ENCODE measurements at places on chromosomes 4 and X.

DNA sequence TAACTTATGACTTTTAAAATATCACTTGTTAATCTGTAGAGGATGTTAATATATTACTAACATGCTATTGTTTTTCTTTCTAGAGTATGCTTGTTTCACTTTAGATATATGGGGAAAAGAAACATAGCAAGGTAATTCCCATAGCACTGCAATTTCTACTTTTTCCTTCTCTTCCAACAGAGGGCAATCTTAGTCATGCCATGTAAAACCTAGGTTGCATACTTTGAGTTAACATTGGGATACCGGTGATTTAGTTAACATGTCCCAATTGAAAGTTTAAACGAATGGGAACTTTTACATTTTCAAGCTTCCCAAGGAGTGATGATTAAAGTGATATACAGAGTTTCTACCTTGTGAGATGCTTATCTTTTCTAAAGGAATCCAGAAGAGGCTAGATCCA lies 89.4 kb upstream of the IL13RA1 start:
- DNase-seq: no peak

DNA sequence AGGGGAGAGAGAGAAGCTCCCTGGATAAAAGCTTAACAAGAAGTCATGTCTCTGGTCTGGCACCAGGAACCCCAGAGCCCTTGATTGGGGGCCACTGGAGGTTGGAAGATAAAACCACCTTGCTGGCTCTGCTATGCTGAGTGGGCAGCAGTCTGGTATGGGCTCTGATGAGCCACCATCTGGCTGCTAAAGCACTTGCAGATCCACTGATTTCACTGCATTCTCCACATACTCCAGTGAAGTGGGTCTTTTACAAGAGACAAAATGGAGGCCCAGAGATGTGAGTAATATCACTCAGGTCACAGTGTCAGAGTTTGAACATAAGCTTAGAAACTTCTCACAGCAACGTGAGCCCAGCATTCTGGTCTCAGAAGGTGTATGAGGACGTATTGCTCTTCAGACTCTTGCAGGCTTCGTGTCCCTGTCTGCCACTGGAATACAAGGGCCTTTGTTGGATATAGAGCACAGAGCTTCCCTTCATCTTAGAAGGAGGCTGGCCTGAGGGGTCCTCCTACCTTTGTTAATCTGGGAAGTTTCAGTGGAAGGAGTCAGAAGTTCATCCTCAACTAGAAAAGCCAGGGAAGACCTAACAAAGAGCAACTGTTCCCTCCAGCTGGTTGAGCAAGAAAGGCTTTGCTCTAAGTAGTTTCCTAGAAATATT lies 11.8 kb downstream of the CLDN2 start:
- DNase-seq: no peak

DNA sequence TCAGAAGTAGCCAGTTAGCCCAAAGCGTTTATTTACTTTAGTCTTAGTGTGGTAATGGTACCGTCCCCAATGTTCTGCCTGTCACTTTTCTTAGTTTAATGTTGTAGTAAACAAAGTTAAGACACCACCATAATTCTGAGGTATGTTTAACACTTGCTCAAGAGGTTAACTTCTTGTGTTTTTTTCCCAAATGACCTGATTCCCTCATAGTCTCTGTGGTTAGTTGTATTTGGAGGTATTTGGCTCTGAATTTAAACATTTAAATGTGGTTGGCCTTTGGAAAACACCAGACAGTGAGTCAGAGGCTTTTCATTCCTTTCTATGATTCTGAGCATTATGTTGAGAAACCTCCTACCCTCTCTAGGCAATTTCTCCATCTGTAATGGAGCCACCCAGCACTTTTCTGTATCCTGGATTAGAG lies 47.9 kb downstream of the CXCL1 start:
- no peak for DNase-seq

DNA sequence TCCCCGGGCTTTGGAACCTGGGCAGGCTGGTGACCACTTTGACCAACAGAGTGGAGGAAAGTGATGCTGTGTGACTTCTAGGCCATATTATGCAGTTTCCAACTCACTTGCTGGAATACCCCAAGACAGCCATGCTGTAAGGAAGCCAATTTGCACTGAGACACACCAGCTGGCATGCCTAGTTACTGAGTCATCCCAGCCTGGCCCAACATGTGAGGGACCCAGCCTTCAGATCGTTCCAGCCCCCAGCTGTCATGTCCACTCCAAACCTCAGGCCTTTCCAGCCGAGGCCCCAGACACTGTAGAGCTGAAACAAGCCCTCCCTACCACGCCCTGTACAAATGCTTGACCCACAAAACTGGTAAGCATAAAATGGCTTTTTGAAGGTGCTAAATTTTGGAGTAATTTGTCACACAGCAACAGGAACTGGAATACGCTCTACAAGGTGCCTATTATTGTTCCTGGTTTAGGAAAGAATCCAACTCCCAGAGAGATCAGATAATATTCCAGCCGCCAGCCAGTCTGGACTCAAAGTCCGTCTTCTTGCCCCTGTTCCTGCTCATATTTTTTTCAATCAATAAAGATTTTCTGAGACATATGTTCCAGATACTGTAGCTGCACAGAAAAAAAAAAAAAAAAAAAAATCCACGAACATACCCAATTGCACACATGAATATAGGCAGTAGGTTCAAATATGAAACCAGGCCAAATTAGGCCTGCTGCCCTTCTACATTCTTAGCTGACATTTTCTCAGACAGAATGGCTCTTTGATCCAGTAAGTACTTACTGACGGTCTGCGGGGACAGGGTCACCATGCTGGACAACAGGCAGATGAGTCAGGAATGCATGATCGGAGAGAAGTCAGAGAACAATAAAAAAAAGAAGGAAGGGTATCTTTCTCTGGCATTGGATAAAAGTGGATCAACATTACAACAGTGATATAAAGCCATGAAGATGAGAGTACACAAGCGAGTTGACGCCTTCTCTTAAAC lies 35.1 kb downstream of the SH3KBP1 start:
- DNase-seq: no peak

DNA sequence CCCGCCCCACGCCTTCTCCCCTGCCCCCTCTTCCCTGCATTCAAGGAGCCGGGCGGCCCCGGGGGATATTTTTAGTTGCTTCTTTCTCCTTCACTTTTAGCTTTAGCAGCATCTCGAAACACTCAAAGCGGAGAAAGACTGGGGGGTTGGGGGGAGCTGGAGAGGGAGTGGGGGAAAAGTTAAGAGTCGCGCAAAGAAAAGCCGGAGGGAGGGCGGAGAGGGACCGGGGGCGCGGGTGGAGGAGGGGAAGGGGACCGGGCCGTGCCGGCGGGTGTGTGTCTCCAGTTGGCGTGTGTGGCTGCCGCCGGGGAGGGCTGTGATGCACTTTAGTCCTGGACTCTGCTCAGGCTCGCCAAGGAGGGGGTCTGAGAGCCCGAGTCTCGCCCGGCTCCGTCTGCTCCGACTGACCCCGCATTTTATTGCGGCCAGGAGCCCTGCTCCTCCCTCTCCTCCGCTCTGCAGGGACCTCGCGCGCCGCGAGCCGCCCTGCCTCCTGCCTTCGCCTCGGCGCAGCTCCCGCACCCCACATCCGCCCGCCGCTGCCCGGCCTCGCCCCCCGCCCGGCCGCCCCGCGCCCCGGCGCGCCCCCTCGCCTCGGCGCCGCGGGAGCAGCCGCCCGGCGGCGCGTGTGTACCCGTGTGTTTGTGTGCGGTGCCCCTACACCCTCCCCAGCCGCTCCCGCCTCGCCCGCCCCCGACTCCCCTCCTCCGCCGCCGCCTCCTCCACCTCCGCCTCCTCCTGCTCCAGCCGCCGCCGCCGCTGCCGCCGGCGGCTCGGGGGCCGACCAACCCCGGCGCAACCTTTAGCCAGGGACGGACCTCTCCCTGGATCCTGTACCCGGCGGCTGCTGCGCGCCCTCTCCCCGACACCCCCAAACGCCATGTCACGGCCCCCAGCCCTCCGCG lies 1.4 kb downstream of the ZNF827 start:
- peak; percentile 86 for DNase-seq

GRCh38 chr4:150381609-150382008 lies 200.3 kb upstream of the MAB21L2 start:
- DNase-seq: no peak

GRCh38 chr4:174389439-174389838 lies 105.7 kb downstream of the CEP44 start:
- no peak for DNase-seq

DNA sequence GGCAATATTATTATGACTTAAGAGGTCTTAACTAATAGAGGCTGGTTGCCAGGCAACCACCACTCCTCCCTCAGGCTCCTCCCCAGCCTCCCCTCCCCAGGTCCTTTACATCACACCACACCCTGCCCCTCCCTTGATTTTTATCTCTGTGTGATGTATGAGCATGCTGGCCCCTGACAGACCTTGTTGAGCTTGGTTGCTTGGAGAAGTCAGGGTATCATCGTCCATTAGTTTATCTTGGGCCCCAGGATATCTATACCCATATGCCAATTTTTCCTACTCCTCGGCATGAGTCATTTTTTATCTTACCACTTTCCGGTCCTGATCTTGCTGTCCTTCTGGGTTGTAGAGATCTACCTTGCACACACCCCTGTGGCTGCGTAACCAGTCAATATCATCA lies 2.5 kb downstream of the AKAP4 start:
- DNase-seq: peak; percentile 1

DNA sequence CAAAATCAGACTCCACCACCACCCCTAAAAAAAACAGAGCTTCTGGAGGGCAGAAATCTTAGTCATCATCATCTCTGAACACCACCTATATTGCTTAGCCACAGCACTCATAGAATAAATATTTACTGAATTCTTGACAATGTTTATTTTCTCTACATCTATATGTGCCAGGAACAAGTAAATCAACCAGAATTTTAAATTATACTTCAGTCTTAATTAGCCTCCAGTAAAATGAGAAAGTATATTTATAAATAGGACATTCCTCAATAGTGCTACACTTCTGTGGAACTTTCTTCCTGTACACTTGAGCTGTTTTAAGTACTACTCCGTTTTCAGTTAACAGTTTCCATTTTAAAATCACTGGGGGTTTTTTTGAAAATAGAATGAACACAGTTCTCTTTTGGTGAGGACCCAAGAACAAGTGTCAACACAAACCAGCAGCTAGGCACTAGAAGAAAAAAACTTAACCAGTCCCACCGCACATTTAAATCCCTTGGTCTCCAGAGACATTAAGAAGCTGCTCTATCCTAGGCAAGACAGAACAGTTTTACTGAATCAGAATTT lies 25.5 kb downstream of the SMIM14 start:
- no peak for DNase-seq

- peak; percentile 80 for DNase-seq
These were observed 51.0 kb downstream of the GUCY1B1 start for GRCh38 chr4:155809835-155810234.

DNA sequence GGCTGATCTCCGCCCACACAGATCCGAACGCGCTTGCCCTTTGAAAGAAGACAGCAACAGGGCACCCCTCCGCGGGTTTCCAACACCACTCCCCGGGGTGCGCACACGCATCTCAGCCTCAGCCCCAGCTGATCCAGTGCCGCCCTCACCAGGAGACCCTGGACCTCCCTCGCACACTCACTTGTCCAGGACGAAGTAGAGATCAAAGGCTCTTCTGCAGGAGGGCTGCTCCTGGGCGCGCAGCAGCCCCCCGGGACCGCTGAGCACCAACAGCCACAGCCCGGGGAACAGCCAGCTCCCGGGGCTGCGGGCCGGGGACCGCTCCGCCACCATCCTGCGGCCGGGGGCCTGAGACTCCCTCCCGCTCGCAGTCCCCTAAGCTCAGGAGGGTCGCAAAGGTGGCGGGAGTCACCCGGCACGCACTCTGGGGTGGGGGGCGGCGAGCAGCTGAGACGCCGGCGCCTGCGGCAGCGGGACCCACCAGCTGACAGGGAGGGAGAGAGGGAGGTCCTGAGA lies 743 bp downstream of the ANTXR2 start:
- DNase-seq: peak; percentile 57

- DNase-seq: no peak
These were observed 9.9 kb downstream of the CENPVL3 start for GRCh38 chrX:51608766-51609165.

DNA sequence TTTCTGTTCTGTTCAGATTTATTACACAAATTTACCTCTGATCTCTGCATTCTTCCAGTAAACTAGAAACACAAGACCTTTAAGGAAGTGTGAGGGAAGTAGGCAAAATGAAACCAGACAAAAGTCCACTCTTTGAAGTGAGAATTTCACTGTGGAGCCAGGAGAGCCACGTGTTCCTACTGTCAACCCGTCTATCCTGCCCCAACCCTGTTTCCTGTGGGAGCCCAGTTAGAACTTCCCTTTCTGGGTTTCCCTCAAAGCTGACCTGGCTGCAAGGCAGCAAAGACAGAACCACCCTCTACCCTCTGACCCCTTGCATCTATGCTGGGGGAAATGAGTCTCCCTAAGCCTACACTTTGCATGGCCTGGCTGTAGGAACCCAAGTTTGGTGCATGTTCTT lies 40.0 kb downstream of the TMEM144 start:
- DNase-seq: no peak

All from NCI-H82 (cell line).